ENCODE measurements at places on chromosomes 6 and 20. TPM values are rescaled to one million over a fixed set of nuclear protein-coding genes. Genes with fewer than 3 reads are reported as not detected.
A peak's percentile ranks its signal among the peaks of the same experiment; 100 is the strongest.

GRCh38 chr20:18702736-18703135, 110.8 kb upstream of the SCP2D1 start:
- no peak overlapping the region for H3K4me3 ChIP-seq
- H3K4me1 ChIP-seq: peaks cover 3% of the 10 kb centered on the region
- DNase-seq: no peak

Gene LMBRD1
- 38.3 TPM for total RNA-seq

Gene TBC1D22B
- total RNA-seq: 13.6 TPM

DNA sequence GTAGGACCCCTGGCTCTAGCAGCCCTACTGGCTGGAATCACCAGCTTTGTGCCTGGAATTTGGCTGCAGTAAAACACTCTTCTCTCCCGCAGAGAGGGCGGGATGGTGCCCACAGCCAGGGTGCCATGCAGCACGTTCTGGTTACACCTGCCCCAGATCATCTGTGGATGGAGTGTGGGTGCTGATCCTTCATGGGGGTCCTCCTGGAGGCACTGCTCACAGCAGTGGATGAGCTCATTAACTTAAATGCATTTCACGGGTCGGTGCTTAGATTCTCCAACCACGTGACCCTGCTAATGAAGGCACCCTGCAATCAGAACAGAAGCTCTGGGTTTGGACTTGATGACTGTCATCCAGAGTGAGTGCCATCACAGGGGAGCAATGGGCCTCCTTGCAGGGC, 138.6 kb upstream of the AFDN start:
- peaks cover 32% of the 10 kb centered on the region for H3K4me1 ChIP-seq
- peaks cover 25% of the 10 kb centered on the region for H3K27me3 ChIP-seq
- H3K4me3 ChIP-seq: no peak overlapping the region
- DNase-seq: no peak
- H3K27ac ChIP-seq: no peak overlapping the region

Gene AGER
- 11.1 TPM for total RNA-seq

Gene SCAF8
- 58.7 TPM for total RNA-seq

Gene OR12D3
- not detected for total RNA-seq

- no peak overlapping the region for H3K27ac ChIP-seq
- no peaks in the 10 kb centered on the region for H3K36me3 ChIP-seq
- no peaks in the 10 kb centered on the region for H3K4me1 ChIP-seq
- no peak for DNase-seq
- no peak overlapping the region for H3K4me3 ChIP-seq
Measured at GRCh38 chr6:141531040-141531439, 601.7 kb upstream of the GJE1 start.

GRCh38 chr20:59078231-59078630, 35.6 kb upstream of the PRELID3B start:
- DNase-seq: no peak
- H3K36me3 ChIP-seq: no peaks in the 10 kb centered on the region
- H3K27me3 ChIP-seq: peaks cover 30% of the 10 kb centered on the region
- H3K27ac ChIP-seq: no peak overlapping the region

GRCh38 chr6:1494671-1495070, 105.3 kb downstream of the FOXF2 start:
- DNase-seq: no peak
- no peak overlapping the region for H3K4me3 ChIP-seq
- peaks cover 6% of the 10 kb centered on the region for H3K27me3 ChIP-seq
- H3K4me1 ChIP-seq: peaks cover 8% of the 10 kb centered on the region
- H3K27ac ChIP-seq: no peak overlapping the region

- DNase-seq: no peak
- no peak overlapping the region for H3K27ac ChIP-seq
- no peak overlapping the region for H3K4me3 ChIP-seq
- H3K36me3 ChIP-seq: peaks cover 4% of the 10 kb centered on the region
Measured at GRCh38 chr6:129055796-129056195, 172.9 kb downstream of the LAMA2 start.

GRCh38 chr6:150373260-150373701, 4.5 kb downstream of the IYD start:
- no peak overlapping the region for H3K4me3 ChIP-seq
- H3K27me3 ChIP-seq: peaks cover 8% of the 10 kb centered on the region
- no peak overlapping the region for H3K27ac ChIP-seq
- peaks cover 2% of the 10 kb centered on the region for H3K4me1 ChIP-seq
- no peaks in the 10 kb centered on the region for H3K36me3 ChIP-seq

DNA sequence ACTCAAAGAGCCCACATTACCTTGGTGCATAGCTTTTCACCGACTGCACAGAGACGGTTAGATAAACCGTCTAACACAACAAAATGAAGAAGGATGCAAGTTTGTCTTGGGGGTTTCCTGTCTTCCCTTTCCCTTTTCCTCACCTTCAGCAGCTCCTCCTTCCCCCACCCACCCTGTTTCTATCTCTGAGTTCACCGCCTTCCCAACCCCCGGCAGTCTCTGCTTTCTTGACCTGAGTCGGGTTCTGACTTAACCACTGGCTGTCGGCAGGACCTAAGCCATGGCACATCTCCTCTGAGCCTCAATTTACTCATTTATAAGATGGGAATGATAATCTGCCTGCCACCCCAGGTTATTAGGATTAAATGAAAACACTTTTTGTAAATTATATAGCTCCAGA, 25.8 kb upstream of the CNKSR3 start:
- H3K27ac ChIP-seq: no peak overlapping the region
- no peaks in the 10 kb centered on the region for H3K36me3 ChIP-seq
- H3K4me3 ChIP-seq: no peak overlapping the region
- H3K4me1 ChIP-seq: peaks cover 23% of the 10 kb centered on the region

DNA sequence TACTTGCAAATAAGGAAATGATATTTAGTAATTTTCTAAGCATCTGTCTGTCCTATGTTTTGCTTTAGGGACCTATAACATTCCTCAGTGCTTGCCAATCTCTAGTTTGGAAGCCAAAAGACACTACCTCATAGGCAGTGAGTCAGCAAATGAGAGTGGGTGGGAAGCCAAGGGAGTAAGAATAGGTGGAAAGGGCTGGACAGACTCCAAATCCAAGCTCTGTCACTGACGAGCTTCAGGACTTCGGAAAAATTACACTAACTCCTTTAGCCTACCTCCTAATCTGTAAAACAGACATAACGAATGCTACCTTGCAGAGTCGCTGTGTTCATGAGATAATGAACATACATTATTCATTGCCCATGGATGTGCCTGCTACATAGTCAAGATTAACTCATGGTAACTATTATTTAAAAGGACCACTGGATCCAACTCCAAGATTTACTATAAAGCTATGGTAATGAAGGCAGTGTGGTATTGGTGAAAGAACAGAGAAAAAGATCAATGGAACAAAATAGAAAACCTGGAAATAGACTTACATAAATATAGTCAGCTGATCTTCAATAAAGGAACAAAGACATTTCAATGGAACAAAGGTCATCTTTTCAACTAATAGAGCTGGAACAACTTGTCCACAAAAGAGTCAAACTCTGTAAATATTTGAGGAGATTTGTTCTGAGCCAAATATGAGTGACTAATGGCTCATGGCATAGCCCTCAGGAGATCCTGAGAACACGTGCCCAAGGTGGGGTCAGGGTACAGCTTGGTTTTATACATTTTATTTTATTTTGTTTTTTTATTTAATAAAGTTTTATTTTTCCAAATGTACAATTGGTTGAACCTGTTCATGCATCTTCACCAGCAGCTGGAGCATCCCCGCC, 64.1 kb downstream of the FAM50B start:
- peaks cover 22% of the 10 kb centered on the region for H3K4me1 ChIP-seq
- H3K36me3 ChIP-seq: no peaks in the 10 kb centered on the region
- no peaks in the 10 kb centered on the region for H3K27me3 ChIP-seq
- peak overlapping the region; percentile 75 for H3K27ac ChIP-seq
- DNase-seq: no peak

- no peak for DNase-seq
- peak overlapping the region; percentile 96 for H3K27ac ChIP-seq
- H3K4me3 ChIP-seq: peak overlapping the region; percentile 98
- peaks cover 4% of the 10 kb centered on the region for H3K27me3 ChIP-seq
- peaks cover 54% of the 10 kb centered on the region for H3K36me3 ChIP-seq
Measured at GRCh38 chr6:21596949-21597682, 3.6 kb downstream of the SOX4 start.

GRCh38 chr20:19549896-19550295, 208.2 kb upstream of the RIN2 start:
- peaks cover 15% of the 10 kb centered on the region for H3K4me1 ChIP-seq
- peaks cover 4% of the 10 kb centered on the region for H3K36me3 ChIP-seq
- H3K27ac ChIP-seq: no peak overlapping the region
- no peak for DNase-seq

Gene RHAG
- total RNA-seq: not detected

Gene SPATS1
- total RNA-seq: not detected

DNA sequence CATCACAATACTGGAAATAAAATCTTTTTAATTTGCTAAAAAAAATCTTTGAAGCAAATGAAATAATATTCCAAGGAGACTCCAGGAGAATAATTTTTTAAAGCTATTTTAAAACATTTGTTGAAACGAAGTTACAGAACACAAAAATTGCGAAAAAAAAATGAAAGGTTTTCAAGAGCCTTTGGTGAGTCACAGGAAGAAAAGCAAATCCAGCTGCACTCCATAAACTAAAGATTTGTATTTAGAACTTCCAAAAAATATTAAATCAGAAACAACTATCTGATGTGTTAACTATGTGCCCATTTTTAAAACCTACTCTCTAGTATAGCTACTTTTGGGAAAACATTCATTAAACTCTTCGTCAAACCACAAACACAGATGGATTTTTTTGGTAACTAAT, 23.6 kb downstream of the PDSS2 start:
- no peak overlapping the region for H3K4me3 ChIP-seq
- H3K27me3 ChIP-seq: no peaks in the 10 kb centered on the region
- H3K4me1 ChIP-seq: peaks cover 3% of the 10 kb centered on the region
- no peak overlapping the region for H3K27ac ChIP-seq
- peaks cover 14% of the 10 kb centered on the region for H3K36me3 ChIP-seq
- DNase-seq: no peak

DNA sequence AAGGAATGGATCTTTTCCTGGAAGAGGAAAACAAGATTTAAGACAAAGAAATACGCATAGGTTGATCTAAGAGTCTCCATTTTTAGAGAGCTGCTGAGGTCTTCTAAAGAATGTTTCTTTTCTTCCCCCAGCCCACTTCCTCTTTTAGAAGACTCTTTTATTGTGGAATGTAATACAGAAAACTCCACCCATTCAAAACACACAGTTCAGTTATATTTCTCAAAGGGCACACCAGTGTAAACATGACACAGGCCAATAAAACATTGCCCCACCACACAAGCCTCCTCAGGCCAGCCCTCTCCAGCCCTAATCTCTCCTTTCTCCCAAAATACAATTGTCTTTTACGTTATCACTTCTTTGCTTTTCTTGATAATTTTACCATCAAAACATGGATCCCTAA, 42.8 kb downstream of the SLC35B3 start:
- no peak for DNase-seq
- no peaks in the 10 kb centered on the region for H3K27me3 ChIP-seq
- H3K36me3 ChIP-seq: no peaks in the 10 kb centered on the region
- H3K27ac ChIP-seq: no peak overlapping the region
- no peak overlapping the region for H3K4me3 ChIP-seq
- peaks cover 14% of the 10 kb centered on the region for H3K4me1 ChIP-seq

Gene HLA-DPA1
- total RNA-seq: 2.6 TPM

GRCh38 chr6:154675602-154676088, 57.6 kb upstream of the SCAF8 start:
- H3K27me3 ChIP-seq: no peaks in the 10 kb centered on the region
- H3K4me3 ChIP-seq: no peak overlapping the region
- H3K4me1 ChIP-seq: no peaks in the 10 kb centered on the region
- peak; percentile 82 for DNase-seq
- no peak overlapping the region for H3K27ac ChIP-seq

DNA sequence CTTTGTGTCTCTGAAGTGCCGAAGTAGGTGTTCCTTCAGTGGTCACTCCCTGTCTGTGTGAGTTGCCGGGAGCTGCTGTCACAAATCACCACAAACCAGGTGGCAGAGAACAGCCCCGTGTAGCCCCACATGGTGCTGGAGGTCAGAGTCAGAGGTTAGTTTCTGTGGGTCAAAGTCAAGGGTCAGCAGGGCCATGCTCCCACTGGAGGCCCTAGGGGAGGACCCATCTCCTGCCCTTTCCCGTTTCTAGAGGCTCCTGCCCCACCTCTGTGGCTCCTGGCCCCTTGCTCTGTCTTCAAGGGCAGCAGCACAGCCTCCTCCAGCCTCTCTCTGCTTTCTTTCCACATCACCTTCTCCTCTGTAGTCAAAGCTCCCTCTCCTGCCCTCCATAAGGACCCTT, 264.3 kb downstream of the TAF4 start:
- H3K4me3 ChIP-seq: no peak overlapping the region
- no peak for DNase-seq
- peaks cover 8% of the 10 kb centered on the region for H3K4me1 ChIP-seq
- peaks cover 12% of the 10 kb centered on the region for H3K27me3 ChIP-seq
- no peaks in the 10 kb centered on the region for H3K36me3 ChIP-seq
- H3K27ac ChIP-seq: no peak overlapping the region
